Fibroblast of skin of right biceps (primary cell): ENCODE measurements at places on chromosomes 7 and 10.

GRCh38 chr7:8389593-8390261, 43.7 kb upstream of the NXPH1 start:
- DNase-seq = no peak

- no peak for DNase-seq
These were observed 13.5 kb downstream of the CRTAC1 start for GRCh38 chr10:98016772-98017475.

GRCh38 chr10:11345224-11346054, 266.0 kb downstream of the USP6NL start:
- no peak for DNase-seq

DNA sequence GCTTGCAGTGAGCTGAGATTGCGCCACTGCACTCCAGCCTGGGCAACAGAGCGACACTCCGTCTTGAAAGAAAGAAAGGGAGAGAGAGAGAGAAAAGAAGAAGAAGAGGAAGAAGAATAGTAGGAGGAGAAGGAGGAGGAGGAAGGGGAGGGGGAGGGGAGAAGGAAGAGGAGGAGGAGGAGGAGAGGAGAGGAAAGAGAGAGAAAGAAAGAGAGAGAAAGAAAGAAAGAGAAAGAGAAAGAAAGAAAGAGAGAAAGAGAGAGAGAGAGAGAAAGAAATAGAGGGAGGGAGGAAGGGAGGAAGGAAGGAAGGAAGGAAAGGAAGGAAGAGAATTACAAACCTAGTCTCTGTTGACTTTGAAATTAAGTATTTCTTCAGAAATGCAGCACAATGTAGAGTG, 7.8 kb upstream of the SRPK2 start:
- DNase-seq = no peak

DNA sequence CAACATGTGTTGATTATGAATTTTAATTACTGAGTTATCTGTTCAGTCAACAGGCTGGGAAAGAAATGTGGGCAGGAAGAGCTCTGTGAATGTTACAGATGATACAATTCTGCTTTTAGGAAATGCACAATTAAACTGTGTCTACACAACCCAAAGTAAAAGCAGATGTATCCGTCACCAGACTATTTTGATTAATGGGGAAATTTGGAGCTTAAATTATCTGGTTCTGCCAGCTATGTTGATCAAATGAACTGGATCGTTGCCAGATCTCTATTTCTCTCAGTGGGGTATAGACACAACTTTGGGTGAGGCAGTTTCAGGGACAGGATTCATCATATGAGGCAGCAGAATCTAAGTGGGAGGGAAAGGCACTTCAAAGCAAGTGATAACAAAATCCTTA, 136.5 kb downstream of the NEUROD6 start:
- DNase-seq = no peak

DNA sequence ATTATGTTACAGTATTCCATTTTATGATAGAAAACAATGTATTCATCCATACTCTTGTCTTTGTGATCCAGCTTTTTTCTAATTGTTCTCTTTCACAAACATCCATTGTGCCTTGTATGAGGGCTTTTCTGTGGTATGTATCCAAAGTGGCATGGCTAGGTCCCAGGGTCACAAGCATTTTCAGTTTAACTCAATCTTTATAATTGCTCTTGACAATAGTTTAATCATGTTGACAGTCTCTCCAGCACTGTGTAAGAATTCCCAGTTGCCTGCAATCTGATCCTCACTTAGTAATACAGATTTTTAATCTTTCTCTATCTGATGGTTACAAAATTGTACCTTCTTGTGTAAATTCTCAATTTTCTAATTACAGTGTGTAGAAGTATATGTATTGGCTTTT, 533.4 kb downstream of the NEBL start:
- no peak for DNase-seq

DNA sequence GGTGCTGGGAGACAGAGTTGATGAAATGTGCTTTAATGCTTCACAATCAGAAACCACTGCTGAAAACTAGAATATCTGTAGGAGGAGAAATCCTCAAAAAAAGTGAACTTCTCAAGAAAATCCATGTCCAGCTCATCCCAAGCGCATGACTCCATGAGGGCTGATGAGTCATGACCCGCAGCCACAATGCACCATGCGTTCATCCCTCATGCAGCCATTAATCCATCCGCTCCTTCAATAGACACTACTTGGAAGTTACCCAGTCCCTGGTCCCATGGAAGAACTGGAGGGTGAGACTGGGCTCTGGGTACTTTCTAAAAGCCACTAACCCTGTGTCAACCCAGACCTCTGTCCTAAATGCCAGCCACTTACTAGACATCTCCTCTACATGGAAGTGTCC, 24.4 kb downstream of the TMEM273 start:
- DNase-seq = peak; percentile 81

DNA sequence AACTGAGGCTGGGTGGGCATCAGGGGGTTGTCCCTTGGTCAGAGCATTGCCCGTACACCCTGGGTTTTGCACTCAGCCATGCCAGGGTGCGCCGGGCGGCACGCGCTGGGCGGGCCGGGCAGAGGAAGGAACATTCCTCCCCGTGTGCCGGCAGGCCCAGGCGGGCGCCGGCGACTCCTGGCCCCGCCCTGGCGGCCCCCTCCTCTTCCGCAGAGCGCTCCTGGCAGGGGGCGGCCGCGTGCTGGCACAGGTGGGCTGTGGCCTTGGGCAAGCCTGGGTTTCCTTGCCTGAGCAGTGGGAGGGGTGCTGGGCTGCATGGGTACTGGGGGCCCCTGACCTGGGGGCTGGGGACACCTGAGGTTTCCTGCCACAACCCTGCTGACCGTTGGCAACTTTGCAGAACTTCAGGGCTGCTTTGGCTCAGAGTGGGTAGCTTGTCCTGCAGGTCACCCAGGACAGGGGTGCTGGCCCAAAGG, 3.9 kb downstream of the LFNG start:
- no peak for DNase-seq

DNA sequence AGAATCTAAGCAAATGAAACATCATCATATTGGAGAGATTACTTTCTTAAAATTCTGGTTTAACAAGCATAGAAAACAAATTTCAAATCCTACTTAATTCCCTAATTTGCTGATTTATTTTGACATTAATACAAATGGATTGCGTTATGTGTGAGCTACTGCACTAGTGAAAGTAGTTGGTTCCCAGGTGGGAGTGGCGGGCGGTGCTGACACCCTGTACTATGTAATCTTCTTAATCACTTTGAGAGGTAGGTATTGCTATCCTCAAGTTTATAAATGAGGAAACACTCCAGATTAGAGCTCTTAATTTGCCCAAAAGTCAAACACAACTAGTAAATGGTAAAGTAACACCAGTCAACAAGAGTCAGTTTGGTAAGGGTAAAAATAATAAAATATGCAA, 131.1 kb downstream of the ELAPOR2 start:
- no peak for DNase-seq

DNA sequence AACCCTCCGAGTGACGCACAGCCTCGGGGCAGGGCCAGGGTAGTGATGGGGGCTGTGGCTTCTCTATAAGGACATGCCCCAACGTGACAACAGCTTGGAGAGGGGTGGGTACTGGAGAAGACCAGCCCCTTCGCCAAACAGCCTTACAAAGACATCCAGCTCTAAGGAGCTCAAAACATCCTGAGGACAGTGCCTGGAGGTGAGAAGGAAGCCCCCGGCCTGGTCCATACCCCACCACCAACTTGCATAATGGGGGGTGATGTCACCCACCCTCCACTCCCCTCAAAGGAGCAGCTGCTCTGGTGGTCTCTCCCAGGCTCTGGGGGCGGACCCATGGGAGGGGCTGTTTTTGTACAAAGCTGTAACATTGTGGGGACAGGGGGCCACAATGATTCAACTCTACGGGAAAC, 15.1 kb downstream of the PRSS2 start:
- no peak for DNase-seq

DNA sequence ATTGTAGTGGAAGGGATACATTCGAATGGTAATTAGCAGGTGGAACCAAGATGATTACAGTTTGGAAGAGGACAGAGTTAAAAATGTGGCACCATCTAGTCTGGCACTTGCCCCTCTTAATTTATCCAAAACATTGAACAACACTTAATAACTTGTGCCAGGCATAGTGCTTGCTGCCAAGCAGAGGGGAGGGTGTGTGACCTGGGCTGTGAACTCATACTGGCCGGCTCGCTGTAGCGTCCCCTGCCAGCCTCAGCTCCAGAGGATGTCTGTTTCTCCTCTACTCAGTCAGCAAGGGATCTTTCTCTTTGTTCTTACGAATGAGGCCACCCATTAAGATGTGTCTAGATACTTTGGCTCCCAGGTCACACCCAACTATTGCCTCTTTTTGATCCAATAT, 179.4 kb upstream of the INHBA start:
- DNase-seq = no peak

GRCh38 chr10:49518982-49519578, 19.8 kb downstream of the ERCC6 start:
- peak; percentile 43 for DNase-seq

DNA sequence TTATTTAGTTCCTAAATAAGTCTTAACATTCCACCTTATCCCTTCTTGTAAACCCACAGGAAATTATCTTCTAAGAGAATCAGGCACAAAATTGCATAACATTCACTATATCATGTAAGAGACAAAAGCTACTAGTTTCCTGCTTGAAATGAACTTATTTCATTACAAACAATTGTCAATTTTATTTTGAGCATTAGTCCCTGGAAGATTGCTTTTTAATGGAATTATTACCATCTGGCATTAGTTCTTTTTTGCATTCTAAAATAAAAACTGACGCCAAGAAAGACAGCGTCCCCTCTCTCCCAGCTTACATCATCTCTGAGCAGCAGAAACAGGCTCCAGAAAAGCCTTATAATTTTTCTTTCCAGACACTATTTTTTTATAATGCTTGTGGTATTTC, 121.8 kb downstream of the NOC3L start:
- no peak for DNase-seq

GRCh38 chr10:70296406-70296899, 12.6 kb upstream of the NPFFR1 start:
- peak; percentile 72 for DNase-seq

DNA sequence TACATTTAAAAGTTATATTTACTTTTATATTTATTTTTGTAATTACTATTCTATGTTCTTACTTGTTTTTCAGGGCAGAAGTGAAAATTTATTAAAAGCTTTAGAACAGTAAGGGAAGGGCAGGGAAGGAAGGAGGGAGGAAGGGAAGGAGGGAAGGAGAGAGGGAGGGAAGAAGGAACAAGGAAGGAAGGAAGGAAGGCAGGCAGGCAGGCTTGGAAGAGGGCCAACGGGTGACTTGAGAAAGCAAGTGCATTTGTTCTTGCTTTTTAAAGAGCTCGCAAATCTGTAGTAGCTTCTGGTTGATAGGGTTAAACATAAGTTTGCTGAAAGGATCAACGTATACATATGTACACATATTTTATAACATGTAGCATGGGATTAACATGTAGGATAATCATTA, 725.3 kb upstream of the FZD8 start:
- no peak for DNase-seq

- DNase-seq = peak; percentile 54
These were observed 412.4 kb upstream of the NRP1 start for GRCh38 chr10:33746836-33747268.

DNA sequence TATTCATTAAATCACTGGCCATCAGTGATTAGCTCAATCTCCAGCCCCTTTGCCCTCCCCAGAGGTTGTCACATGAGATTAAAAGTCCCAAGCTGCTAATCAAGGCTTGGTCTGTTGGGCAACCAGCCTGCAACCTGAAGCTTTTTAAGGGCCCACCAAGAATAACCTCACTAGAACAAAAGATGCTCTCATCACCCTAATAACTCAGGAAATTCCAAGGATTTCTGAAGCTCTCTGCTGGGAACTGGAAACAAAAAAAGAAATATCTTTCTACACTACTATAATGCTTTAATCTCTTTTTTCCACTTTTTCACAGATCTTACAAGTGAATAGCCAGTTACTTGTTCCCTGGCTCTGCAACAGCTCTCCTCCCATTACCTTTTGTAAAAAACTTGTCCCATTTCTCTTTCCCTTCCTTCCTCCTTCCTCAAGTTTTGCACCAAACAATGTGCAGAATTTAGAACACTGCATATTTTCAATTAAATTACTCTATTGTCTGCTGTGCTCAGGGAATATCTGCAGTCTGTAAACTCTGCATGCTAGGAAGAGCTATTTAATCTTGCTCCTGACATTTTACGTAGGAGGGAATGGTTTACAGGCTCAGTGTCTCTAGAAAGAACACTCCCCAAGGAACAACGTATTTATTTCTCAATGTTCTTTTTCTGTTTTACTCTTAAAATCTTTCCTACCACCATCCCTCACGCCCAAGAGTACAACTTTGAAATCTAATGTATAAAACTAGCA, 169.1 kb downstream of the IMMP2L start:
- peak; percentile 73 for DNase-seq

GRCh38 chr7:110760341-110760740, 330.6 kb upstream of the LRRN3 start:
- no peak for DNase-seq

- DNase-seq = no peak
These were observed 199.8 kb downstream of the EBF3 start for GRCh38 chr10:129764011-129764900.

- no peak for DNase-seq
These were observed 183.3 kb downstream of the JAZF1 start for GRCh38 chr7:27997188-27997707.

DNA sequence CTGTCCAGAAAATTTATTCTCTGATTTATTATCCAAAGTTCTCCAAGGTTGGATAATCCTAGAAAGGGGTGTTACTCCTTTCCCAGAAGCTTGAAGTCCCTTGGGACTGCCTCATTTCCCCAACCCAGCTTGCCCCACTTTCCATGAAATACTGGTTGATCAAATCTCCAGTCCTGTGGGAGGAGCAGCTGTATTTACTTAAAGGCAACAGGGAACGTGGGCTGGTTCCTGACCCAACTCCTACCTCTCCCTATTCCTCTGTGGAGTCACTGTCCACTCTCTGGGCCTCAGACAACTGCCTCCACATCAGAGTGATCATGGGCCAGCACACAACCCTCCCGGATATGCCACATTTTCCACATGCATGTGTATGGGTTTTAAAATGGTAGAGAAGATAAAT, 166.2 kb upstream of the PRR15 start:
- DNase-seq = no peak

- no peak for DNase-seq
These were observed 70.6 kb downstream of the KMT2E start for GRCh38 chr7:105084581-105084980.

DNA sequence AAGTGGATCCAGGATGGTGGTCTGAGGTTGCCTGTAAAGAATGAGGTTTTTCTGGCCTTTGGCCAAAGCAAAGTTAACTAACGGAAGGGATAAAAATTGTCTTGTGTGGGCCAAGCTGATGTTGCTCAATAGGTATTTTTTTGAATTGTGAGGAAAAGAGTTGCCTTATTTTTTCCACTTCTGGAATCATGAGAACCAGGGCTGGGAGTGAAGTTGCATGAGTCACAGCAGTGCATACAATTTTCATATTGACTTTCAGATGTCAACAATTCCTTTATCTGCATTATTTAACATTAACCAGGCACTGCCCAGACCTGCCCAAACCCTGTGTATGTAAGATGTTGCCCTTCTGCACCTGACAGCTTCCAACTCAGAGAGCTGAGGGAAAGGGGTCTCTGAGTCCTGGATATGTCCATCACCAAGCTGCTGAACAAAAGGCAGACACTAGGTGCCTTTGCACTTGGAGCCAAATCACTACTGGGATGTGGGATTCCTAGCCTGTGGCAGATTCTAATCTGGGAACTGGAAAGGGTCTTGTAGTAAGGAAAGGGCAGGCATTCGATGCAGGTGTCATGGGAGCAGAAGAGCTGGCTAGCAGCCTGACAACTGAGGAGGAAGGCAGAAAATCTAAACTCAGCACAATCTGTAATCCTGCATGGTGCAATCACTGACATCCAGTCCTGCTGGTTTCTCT, 52.3 kb upstream of the SLC35B4 start:
- peak; percentile 72 for DNase-seq

GRCh38 chr10:79162861-79163665, 94.3 kb downstream of the ZMIZ1 start:
- peak; percentile 63 for DNase-seq

- peak; percentile 19 for DNase-seq
These were observed 50.8 kb downstream of the C10orf120 start for GRCh38 chr10:122648599-122649428.
